ENCODE measurements at places on chromosomes 13 and 19. TPM values are rescaled to one million over a fixed set of nuclear protein-coding genes. Genes with fewer than 3 reads are reported as not detected.

Gene KANK3
- total RNA-seq: 6.3 TPM

GRCh38 chr19:39407660-39408391 is 1.2 kb downstream of the ZFP36 start:
- no peaks in the 10 kb centered on the region for H3K27me3 ChIP-seq
- peak overlapping the region; percentile 100 for H3K27ac ChIP-seq
- H3K4me1 ChIP-seq: peaks cover 57% of the 10 kb centered on the region

DNA sequence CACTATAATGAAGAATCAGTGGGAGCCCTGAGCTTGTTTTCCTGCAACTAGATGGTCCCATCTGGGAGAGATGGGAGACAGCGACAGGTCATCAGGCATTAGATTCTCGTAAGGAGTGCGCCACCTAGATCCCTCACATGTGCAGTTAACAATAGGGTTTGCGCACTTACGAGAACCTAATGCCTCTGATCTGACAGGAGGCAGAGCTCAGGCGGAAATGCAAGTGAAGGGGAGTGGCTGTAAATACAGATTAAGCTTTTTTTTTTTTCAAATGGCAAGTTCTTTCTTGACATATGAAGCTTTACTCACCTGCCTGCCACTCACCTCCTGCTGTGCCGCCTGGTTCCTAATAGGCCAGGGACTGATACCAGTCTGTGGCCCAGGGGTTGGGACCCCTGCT is 14.4 kb downstream of the CDC16 start:
- no peak for DNase-seq
- H3K4me3 ChIP-seq: no peak overlapping the region
- H3K27me3 ChIP-seq: no peaks in the 10 kb centered on the region
- peaks cover 64% of the 10 kb centered on the region for H3K36me3 ChIP-seq

GRCh38 chr19:23002690-23003422 is at the start of gene ZNF728:
Gene ZNF728, minus strand, starts transcription at chr19:23003176. Its CDS starts 146 bp downstream, at chr19:23003030.
- no peaks in the 10 kb centered on the region for H3K27me3 ChIP-seq
- DNase-seq: no peak
- no peak within 1 kb of the TSS for H3K27ac ChIP-seq
- no peak within 1 kb of the TSS for H3K4me3 ChIP-seq

Gene ZNF888
- 11.4 TPM for total RNA-seq

- H3K4me3 ChIP-seq: no peak overlapping the region
- H3K27me3 ChIP-seq: no peaks in the 10 kb centered on the region
Measured at GRCh38 chr13:39016787-39017186, 21.1 kb downstream of the PROSER1 start.

- no peaks in the 10 kb centered on the region for H3K27me3 ChIP-seq
- H3K27ac ChIP-seq: no peak overlapping the region
- H3K4me1 ChIP-seq: no peaks in the 10 kb centered on the region
- no peak for DNase-seq
- H3K36me3 ChIP-seq: no peaks in the 10 kb centered on the region
Measured at GRCh38 chr13:24328145-24328544, 18.8 kb downstream of the C1QTNF9 start.

Gene AKT2
- 168 TPM for total RNA-seq

Gene KISS1R
- total RNA-seq: 0.79 TPM

Gene HSH2D
- total RNA-seq: 18.8 TPM

- H3K4me3 ChIP-seq: no peak overlapping the region
- H3K27me3 ChIP-seq: no peaks in the 10 kb centered on the region
- H3K4me1 ChIP-seq: no peaks in the 10 kb centered on the region
- DNase-seq: no peak
- H3K36me3 ChIP-seq: no peaks in the 10 kb centered on the region
Measured at GRCh38 chr13:104996022-104996421, 1539.4 kb downstream of the EFNB2 start.
